ENCODE measurements at places on chromosomes 5 and 9.

- no peak for DNase-seq
These were observed 114.6 kb downstream of the MTX3 start for GRCh38 chr5:79876456-79876855.

DNA sequence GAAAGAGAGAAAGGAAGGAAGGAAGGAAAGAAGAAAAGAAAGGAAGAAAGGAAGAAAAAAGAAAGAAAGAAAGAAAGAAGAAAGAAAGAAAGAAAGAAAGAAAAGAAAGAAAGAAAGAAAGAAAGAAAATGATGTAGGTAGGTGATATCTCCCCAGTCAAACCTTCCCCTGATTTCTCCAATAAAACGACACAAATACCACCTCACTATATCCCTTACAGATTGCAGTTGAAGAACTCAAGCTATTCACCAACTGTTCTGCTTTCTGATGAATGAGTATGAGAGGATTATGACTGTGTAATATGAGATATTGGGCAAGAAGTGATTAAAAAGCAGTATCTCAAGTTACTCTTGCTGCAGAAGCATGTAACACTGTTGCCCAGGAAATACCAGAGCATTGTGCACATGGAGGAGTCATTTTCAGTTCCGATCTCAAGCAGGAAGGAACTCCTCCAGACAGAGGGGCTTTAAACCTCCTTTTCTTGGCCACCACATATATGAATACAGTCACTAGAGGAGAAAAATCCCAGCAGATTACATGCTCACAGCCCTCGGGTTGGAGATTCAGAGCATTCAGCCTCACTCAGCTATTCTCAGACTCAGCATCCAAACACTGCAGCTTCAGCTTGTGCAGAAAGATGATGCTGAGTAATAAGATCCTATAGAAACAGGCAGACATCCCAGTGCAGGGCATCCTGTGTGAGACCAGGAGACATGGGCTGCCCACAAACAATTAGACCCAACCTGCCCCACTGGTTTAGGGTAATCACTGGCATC lies 61.4 kb downstream of the UGCG start:
- DNase-seq = peak; percentile 91

DNA sequence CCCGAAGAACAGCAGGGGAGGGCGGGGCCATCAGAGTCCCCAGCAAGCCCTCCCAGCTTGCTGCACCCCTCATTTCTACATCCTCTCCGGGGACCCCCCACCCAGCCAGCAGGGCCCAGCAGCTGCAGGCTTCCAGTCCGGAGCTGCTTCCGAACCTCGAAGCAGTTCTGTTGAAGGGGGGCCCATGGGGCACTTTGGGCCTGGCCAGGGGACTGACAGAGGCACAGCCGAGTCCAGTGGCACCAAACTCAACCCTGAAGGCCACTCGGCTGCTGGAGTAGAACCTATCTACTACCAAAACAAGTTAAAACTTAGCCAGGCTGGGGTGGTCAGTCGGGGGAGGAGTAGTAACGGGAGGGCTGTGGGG lies 8.1 kb upstream of the CCDC187 start:
- DNase-seq = no peak

DNA sequence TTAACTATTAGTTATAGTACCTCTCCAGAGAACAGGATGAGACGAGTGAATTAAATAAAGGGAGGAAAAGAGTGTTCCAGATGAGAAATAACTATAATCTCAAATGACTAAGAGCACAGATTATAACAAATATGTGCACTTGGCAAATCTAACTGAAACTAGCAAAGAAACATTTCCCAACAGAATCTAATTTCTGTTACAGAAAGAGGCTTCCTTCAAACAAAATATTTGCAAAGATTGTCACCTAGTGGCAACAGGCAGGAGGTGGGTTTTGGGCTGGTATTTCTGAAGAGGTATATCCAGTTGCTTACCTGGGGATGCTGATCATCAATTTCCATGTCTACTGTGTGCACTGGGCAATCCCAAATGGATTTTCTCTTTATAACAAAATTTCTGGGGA lies 5.6 kb upstream of the SPDL1 start:
- DNase-seq = no peak

DNA sequence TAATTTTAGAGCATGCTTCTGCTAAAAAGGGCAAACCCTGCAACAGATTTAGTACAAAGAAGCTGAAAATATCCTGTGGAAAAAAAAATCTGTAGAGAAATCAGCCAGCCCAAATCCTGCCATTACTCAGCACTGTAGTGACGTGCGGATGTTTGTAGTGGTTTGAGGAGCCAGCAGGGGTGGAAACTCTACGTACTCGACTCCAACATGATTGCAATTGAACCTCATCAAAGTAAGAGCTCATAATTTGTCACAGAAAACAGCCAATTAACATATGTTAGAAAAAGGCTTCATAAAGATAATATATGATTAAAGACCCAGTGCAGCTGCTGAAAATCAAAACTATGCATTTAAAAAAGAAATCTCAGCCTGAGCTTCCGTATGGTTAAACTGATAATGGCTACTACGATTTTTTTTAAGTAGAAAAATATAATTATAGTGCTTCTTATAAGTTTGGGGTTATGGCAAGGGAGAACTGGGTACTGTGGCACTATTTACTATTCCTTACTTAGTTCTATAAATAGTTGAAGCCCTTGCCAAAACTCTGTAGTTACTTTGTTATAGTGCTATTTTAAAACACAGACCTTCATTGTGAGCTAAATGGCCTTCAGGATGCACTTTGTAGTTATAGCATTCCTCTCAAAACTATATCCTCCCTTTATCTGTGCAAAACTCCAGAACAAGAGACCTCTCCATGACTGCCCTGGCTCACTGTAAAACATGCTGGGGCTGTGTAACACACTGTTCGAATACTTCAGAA lies 49.4 kb downstream of the MEF2C start:
- peak; percentile 61 for DNase-seq

- DNase-seq = peak; percentile 63
These were observed 127.1 kb downstream of the TRIO start for GRCh38 chr5:14270209-14270702.

- no peak for DNase-seq
These were observed 43.6 kb upstream of the CLINT1 start for GRCh38 chr5:157902449-157903116.

- DNase-seq = no peak
These were observed 14.2 kb downstream of the TCERG1 start for GRCh38 chr5:146461319-146461718.

DNA sequence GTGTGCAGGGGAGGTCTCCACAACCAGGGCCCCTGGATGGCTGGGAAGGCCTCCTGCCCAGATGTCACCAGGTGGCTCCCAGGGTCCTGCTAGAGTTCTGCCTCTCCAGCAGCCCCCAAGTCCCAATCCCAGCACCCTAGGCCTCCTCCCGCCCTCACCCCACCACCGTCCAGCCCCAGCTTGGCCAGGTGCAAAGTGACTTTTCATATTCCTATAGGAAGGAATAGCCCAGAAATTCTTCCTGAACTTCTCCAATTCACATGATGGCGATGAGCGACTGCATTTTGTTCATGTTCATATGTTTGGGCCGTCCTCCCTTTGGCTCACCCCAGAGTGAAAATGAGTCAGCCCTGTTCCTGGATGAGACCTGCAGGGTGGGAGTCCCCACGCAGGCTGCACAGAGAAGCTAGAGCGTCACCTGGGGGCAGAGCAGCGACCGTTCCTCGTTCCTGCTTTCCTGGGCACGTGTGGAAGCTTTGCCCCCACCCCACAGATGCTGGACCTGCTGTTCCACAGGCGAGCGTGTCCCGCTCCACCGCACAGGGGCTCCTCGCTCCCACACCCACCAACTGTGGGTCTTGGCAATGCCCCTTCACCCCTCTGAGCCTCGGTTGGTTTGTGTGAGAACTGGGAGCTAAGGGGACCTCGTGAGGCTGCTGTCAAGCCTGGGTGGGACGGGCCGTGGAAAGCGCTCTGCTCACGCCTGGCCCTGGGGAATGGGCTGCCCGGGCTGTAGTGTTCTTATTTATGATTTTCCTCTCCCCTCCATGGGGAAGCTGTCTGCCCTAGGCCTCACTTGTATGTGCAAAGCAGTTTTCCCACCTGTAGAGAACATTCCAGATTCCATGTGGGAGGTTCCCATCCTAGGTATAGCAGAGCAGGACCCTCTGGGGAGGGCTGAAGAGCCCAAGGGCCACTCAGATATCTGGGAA lies 6.9 kb downstream of the MRPS2 start:
- no peak for DNase-seq
